Esophagus muscularis mucosa (tissue), 4 donors: ENCODE measurements at places on chromosomes 3 and 15. TPM values are rescaled to one million over a fixed set of nuclear protein-coding genes. Genes with fewer than 3 reads are reported as not detected.

GRCh38 chr3:115077501-115078250 is 69.4 kb downstream of the ZBTB20 start:
- DNase-seq: no peak

The GTF2E1 gene
- 18.2 TPM for total RNA-seq

DNA sequence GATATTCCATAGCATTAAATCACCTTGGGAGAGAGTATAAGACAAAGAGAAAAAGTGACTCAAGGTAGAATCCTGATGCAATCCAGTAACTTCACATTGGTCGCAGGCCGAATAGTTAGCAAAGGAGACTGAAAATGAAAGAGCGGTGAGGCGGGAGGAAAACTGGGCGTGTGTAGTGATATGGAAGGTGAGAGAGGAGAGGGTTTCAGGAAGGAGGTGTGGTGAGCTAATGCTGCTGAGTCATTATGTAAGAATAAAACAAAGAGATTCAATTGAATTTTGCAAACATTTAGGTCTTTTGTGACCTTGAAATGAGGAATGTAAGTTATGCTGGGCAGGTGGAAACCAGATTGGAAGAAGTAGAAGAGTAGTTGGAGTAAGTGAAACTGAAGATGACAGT is 235.3 kb downstream of the C3orf38 start:
- no peak for DNase-seq

The GATA2 gene
- total RNA-seq: 11.4 TPM

GRCh38 chr3:95738045-95738444 is 1076.3 kb upstream of the EPHA6 start:
- no peak for DNase-seq

The DNAH12 gene
- total RNA-seq: under 0.01 TPM

The GOLGA6L25 gene
- total RNA-seq: not detected

- DNase-seq: no peak
Observed at GRCh38 chr15:74823324-74823723, 3.1 kb upstream of the CPLX3 start.

DNA sequence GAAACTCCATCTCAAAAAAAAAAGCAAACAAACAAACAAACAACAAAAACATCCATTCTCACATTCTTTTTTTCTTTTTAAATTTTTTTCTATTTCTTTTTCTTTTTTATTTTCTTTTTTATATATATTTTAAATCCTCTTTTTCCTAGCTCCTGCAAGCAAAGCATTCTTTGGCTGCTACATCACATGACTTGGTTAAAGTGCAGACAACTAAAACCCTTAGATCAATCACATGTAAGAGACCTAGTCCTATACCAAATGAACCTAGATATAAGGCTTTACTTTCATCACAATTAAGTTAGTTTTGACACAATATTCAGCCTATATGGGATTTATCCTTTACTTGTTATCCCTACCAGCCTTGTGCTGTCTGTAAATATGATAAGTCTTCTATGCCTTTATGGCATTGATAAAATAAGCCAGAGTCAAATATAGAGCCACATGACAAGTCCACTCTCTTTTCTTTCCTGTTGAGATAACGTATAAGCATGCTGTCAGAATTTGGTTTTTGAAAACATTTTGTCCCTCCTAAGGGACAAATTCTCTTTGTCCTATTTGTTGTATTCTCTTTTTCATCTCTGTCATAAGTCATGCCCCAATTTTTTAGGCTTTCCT is 11.3 kb downstream of the UBR1 start:
- DNase-seq: no peak

DNA sequence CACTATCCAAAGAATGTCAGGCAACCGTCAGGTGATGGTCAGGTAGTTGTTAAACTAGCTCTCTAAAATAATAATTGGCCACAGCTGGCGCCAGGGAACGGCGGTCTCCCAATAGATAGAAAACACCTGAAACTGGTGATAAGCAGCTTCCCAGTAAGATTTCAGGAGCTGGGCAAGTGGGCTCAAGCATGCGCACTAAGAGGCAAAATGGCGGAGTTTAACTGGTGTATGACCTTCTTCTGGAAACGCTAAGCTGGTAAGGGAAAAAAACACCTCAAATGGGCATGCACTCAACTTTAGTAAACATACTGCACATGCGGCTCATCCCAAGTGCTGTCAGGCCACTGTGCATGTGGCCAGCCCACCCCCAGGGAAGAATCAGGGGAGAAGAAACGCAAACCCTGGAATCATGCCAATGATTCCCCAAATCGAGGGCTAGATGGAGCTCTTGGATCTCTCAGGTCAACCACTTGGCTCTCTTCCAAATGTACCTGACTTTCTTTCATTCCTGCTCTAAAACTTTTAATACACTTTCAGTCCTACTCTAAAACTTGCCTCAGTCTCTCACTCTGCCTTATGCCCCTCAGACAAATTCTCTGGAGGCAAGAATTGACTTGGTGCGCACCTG is 195.0 kb downstream of the ZNF621 start:
- DNase-seq: peak; percentile 86

- DNase-seq: no peak
Observed at GRCh38 chr15:101193120-101193644, 58.7 kb downstream of the CHSY1 start.

DNA sequence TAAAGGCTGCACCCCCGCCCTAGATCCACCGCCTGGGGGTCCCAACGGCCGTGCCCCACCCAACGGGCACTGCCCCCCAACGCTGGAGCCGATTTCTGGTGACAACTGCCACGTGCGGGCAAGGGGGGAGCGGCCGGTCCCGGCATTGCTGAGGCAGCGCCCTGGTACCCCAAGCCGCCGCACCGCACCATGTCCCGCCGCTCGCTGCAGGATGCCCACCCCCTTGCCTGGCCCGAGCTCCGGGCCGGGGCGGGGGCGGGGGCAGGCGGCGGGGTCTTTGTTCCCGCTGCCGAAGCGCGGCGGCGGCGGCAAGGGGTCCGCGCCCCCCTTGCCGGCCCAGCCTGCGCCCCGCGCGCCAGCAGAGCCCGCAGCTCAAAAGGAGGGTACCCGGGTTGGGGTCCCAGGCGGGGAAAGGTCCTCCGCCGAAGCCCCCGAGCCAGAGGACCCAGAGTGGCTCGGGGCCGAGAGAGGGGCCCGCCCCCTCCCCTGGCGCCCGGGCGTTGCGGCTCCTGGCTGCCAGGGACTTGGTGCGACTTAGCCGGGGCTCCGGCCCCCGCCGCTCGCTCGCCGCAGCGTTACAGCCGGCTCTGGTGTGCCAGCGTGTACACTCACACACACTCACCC is 678 bp downstream of the SEMA7A start:
- DNase-seq: no peak

The LPP gene
- total RNA-seq: 2,384 TPM

GRCh38 chr3:154071146-154071545 is 50.0 kb upstream of the ARHGEF26 start:
- DNase-seq: no peak

The DAZL gene
- total RNA-seq: not detected

DNA sequence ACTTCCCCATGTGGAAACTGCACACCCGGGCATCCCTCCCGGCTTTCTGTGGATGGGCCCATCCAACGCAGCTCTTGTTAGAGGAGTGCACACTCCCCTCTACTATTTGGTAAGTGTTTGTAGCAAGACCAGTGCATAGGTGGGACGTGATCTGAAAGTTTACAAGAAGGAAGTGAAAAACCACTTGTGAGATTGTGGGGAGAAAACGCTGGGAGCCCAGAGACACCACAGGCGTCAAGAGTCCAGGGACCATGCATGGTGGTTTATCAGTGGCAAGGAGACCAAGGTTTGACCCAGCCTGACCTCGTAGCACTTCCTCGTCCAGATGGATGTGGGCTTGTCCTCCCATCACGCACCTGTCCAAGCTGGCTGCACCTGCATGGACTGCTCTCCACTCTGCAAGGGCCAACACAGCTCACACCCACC is 51.6 kb downstream of the ATP10A start:
- DNase-seq: no peak

GRCh38 chr15:85955501-85956391 is 123.9 kb upstream of the AGBL1 start:
- no peak for DNase-seq

The TMC3 gene
- total RNA-seq: 0.99 TPM

GRCh38 chr3:63863150-63864007 is at the start of the genes ATXN7 and THOC7:
Gene ATXN7, plus strand, starts transcription at chr3:63863867. Its CDS starts 48,732 bp downstream, at chr3:63912599.
Gene THOC7, minus strand, starts transcription at chr3:63863805. Its CDS starts 15 bp downstream, at chr3:63863790.
- no peak for DNase-seq

GRCh38 chr3:53493595-53493962 is 832 bp upstream of the CACNA1D start:
- peak; percentile 72 for DNase-seq

- DNase-seq: no peak
Observed at GRCh38 chr3:75272691-75273090, 391.4 kb upstream of the FRG2C start.

DNA sequence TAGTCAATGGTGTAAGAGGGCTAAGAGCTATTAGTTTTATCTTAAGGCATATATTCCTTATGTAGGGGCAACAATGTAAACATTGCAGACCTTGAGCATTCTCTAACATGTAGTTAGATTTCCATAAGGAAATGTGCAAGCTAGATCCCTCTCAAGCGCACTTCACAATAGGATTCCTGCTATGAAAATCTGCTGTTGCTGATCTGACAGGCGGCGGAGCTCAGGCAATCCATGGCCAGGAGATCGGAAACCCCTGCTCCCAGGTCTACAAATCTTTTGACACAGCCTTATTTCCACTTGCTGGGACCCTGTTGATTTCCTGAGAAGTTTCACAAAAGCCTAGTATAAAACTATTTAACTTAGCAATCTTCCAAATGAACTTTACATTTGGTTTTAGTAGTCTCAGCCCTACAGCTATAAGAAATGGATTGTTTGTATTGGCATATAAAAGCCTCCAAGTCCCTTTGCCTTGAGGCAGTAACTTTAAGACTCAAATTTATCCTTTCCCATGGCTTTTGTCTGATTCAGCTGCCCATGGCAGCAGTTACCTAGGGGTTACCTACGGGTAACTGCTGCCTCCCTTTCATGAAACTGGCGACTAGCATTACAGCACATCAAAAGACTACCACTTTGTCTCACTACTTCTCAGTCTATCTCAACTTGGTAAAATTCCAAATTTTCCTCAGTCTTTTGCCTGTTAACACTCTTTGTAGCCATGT is 22.7 kb downstream of the TRA2B start:
- DNase-seq: no peak

The OXTR gene
- total RNA-seq: 0.42 TPM

DNA sequence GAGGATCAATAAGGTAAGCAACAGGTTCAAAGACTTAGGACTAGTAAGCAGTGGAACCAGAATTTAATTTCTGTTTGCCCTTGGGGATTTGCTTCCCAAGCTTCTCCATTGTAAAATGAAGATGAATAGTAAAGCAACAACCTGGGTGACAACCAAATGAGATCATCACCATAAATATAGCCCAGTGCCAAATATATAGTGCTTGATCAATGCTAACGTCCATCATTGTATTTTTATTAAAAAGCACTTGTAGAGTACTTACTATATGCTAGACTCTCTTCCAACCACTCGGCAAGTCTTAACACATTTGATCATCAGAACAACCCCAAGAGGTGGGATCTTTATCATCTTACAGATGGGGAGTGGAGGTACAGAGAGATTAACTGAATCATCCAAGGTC is 51.5 kb upstream of the NMNAT3 start:
- no peak for DNase-seq

The NANOGP8 gene
- total RNA-seq: 0.63 TPM

DNA sequence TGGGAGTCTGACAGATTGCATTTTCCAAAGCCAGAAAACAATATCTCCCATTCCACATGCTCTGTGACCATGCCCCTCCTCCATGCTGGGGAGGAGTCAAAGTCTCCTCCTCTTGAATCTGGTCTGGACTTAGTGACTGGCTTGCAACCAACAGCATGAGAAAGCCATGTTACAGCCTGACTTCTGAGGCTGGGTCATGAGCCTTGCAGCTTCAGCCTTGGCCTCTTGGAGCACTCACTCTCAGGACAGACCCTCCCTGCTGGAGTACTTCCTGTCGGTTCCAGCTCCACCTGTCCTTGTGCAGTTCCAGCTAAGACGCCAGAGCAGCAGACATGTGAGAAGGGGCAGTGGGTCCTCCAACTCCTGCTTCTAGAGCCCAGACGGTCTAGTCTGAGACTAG is 49.7 kb upstream of the RBSN start:
- DNase-seq: no peak

DNA sequence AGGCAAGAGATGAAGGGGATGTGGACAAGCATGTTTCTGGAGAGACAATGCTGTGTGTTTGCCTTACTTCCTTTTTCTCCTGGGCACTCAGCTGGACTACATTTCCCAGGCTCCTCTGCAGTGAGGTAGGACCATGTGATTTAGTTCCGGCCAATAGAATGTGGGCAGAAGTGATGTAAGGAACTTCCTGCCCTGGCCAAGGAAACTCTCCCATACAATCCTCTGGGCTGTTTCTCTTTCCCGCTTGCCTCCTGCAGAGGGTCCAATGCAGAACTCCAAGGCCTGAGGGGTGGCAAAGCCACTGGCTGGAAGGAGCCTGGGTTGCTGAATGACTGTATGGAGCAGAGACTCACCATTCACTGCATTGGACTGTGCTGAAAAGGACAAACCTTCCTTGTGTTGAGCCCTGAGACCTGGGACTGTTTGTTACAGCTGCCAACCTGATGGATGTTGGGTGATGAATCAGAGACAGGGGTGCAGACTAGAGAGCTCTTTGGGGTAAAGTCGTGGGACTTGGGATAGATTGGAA is 82.7 kb upstream of the SLC6A6 start:
- DNase-seq: no peak

- no peak for DNase-seq
Observed at GRCh38 chr15:90845201-90845949, 23.0 kb upstream of the FURIN start.

The PDCD10 gene
- 65.4 TPM for total RNA-seq

GRCh38 chr3:142997330-142997729 is 4.0 kb upstream of the U2SURP start:
- DNase-seq: no peak

DNA sequence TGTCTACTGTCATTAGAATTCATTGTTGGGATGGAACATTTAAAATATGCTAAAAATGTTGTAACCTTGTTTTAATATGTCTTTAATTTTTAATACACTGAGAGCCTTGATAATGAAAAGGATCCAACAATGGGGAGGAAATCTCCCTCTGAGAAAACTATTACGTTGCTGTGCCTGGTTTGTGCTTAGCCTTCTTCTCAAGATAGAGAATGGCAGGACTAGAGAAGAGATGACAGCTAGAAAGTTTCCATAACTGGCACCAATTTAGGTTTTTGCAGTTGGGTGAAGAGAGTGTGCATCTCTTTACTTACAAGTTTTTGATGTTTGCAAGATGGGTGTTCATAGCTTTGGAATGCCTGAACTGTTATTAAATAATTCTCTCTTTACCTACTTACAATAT is 42.6 kb upstream of the NANOGP8 start:
- no peak for DNase-seq
